Kasumi-1 (cell line): ENCODE measurements at places on chromosomes 3 and 15.
A peak's percentile ranks its signal among the peaks of the same experiment; 100 is the strongest.

- DNase-seq = no peak
Observed at GRCh38 chr3:70855149-70855548, 542.7 kb upstream of the MDFIC2 start.

GRCh38 chr15:55289746-55290527 is at the start of gene RAB27A:
TSS of gene RAB27A (minus strand) at chr15:55289813. CDS start at chr15:55234934, 54,879 bp downstream.
- DNase-seq = peak; percentile 66

- no peak for DNase-seq
Observed at GRCh38 chr15:98570119-98570518, 78.2 kb upstream of the IGF1R start.

DNA sequence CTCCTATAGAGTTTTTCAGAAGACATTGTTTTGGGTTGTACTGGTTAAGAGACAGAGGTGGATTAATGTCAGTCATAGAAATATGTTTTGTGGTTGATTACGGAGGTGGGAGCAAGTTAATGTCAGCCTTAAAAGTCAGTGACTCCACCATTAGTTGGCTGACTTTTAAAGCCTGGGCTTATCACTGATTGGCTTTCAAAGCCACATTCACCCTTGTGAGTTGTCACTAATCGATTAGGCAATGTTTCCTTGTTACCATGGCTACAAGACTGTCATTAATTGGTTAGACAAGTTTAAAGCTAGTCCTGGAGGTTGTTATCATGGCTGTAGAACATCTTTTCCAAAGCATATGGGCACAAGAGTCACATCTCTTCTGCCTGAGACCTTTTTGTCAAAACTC is 73.0 kb downstream of the NEO1 start:
- DNase-seq = no peak

DNA sequence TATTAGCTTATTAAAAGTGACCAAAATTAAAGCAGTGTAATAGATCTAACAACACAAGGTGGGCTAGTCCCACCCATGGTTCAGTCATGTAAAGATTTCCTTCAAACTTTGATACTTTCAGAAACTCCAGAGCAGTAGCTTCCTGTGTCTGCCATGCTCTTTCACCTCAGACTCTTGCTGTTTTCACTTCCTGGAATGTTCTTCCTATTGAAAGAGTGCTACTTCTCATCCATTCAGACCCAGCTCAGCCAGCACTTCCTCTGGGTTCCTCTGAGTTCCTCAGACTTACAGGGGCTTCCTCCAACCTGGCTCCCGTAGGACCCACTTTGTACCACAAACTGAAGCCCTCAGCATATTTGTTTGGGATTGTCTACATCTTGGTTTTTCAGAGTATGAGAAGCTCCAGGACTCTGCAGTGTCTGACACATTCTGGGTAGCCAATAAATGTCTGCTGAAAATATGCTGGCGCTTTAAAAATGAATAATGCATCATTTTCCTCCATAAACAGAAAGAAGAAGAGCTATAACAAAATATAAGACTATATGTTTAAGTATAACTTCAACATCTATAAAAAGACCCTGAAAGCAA is 18.0 kb downstream of the NCEH1 start:
- peak; percentile 33 for DNase-seq

DNA sequence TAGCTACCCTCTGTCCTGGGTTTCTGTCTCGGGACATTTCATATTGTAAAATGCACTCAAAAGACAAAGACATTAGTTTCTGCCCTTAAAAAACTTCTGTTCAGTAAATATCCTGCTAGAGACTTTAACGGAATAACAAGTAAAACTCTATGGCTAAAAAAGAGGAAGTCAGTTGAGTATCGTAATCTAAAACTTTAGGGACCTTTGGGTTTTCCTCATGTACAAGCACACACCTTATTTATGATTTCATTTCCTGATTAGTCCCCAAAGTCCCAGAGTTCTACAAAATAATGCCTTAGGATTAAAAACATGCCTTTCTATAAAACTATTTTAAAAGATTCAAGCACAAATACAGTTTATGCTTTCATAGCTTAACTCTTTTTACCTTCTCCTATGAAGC is 585.9 kb downstream of the UNC13C start:
- peak; percentile 66 for DNase-seq

DNA sequence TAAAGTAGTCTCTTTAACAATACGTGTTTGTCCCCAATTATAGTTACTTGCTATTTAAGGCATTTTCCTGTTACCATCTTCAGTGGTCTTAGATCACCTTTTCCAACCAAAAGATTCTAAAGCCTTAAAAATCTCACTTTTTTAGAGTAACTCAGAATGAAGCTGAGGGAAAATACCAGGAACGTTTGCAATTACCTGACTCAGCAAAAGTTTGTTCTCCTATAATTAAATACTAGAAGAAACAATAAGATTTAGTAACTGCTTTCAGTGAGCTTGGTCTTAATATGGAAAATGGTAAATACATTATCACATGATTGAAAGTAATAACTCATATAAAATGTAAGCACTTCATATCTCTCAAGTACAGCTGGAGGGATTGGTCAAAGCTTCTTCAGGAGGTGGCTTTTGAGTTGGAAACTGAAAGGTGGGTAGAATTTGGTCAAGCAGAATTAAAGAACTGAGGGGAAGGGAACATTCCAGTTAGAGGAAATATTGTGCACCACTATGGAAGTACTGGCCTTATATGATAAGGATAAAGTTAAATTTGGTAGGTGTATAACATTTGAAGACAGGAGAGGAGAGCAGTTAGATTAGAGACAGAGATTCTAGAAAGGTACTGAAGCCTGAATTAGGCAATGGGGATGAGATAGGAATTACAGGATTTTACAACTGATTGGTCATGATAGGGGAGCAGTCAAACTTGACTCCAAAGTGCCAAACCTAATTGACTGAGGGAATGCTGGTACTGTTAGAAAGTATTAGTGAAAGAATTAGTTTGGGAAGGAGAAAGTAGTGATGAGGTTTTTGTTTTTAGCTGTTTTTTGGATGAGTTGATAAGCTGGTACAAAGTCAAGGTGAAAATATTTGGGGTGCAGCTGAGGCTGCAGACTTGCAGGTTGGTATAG is 21.9 kb downstream of the TSC22D2 start:
- no peak for DNase-seq

DNA sequence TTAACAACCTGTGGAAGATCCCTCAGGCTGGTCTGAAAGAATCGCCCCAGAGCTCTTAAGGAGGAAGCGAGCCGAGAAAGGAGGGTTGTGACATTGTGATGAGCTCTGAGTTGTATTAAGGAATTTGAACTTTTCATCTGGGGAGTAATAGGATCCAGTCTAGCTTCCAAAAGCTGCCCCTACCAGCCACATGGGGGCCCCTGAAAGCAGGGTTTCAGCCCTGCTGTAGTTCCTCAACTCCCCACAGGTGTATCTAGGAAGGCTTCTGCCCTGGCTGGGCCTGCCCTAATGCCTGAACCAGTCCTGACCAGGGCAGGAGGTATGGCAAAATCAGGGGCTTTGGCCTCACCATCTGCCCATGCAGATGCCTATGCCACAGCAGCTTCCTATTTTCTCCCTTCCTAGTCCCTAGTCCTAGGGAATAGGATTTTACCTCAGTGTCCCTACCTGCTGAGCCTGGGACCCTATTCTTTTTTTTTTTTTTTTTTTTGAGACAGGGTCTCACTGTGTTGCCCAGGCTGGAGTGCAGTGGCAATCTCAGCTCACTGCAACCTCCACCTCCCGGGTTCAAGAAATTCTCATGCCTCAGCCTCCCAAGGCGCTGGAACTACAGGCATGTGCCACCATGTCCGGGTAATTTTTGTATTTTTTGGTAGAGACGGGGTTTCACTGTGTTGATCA is 5.0 kb upstream of the AP3S2 start:
- peak; percentile 85 for DNase-seq

- DNase-seq = no peak
Observed at GRCh38 chr15:61083788-61084134, 145.3 kb downstream of the RORA start.

DNA sequence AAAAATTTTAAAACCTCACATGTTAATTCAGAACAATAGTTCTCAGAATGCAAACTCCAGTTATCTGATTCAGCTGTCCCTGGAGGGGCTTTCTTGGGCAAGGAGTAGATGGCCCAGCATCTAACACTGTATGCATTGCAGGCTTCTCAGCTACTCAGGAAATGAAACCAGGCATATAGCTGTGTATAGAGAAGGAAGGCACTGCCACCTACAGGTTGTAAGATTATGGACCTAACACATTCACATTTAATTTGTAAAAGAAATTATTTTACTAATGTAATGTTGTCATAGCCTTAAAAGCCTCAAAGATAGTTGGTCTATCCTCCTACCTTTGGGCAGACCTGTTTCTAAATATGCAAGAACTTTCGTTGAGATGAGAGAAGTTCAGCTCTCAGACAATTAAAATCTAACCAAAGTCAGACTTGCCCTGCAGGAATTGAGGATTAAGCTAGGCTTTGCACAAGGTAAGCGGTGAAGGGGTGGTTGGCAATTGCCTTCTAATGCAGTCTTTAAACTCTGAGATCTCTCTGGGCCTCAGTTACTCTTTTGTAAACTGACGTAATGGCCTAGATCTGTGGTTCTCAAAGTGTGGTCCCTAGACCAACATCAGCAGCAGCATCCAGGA is 132.8 kb upstream of the SLC24A5 start:
- peak; percentile 71 for DNase-seq

- DNase-seq = no peak
Observed at GRCh38 chr3:114081037-114081436, 24.5 kb downstream of the QTRT2 start.

- DNase-seq = no peak
Observed at GRCh38 chr15:40061212-40061901, 22.4 kb upstream of the SRP14 start.

GRCh38 chr3:122745369-122746021 is 48.1 kb downstream of the HSPBAP1 start:
- DNase-seq = no peak

GRCh38 chr15:65377976-65378366 is at the start of gene IGDCC3:
TSS of gene IGDCC3 (minus strand) at chr15:65378002. CDS start at chr15:65377788, 214 bp downstream.
- no peak for DNase-seq

DNA sequence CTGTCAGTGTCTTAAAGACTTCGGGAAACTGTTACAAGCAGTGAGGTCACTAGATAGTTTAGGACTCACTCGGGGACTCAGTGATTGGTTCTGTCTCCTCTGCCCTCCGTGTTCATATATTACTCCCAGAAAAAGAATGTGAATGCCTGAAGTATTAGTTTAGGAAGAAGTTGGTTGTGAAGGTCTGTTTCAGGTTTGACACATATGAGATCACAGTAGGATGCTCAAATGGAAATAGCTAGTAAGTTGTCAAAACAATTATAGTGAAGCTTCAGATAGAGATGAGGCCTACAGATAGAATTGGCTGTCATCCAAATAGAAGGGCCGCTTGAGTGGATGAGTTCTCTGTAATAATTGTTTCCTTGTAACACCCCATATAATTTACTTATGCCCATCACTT is 172.6 kb downstream of the PLCL2 start:
- no peak for DNase-seq

- no peak for DNase-seq
Observed at GRCh38 chr3:14042680-14043079, 82.0 kb downstream of the CHCHD4 start.

DNA sequence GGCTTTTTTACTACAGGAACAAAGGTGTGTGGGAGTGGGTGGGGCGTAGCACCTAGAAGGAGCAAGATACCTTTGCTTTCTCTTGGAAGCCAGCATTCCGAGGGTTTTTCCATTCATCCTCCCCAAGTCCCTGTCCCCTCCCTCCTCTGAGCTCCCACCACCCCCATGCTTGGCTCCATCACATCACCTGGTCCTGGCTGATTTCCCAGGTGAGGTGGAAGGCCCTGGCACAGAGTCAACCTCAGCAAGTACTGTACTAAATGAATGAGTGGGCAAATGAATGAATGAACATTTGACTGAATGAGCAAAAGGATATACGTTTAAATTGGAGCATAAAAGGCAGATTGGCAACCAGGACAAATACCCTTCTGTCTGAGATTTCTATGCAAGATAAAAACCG is 45.4 kb downstream of the DZIP1L start:
- no peak for DNase-seq

GRCh38 chr3:182920515-182921084 is 59.7 kb downstream of the DCUN1D1 start:
- no peak for DNase-seq

- DNase-seq = no peak
Observed at GRCh38 chr3:4313606-4314293, 10.6 kb downstream of the SETMAR start.

GRCh38 chr3:123169930-123170329 is 31.8 kb upstream of the SEC22A start:
- no peak for DNase-seq

- DNase-seq = peak; percentile 72
Observed at GRCh38 chr15:38068626-38069391, 134.4 kb downstream of the TMCO5A start.

GRCh38 chr3:121642601-121643314 is 17.9 kb downstream of the HCLS1 start:
- no peak for DNase-seq

DNA sequence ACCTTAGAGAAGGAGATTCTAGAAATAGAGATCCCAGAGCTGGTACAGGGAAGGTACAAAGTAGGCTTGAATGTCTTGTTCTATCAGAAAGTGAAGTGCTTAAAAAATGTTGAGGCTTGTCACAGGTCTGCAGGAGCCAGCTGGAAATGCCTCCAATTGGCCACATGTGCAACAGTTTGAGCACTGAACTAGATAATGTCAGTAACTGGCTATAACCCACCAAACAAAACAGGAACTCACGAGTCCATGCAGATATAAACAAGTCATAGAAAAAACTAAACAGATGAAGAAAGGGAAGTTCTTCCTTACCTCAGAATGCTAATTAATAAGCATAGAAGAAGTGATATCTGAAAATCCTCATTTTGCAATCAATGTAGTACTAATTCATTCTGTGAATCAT is 11.9 kb upstream of the TF start:
- DNase-seq = no peak

- DNase-seq = no peak
Observed at GRCh38 chr3:113954091-113954685, 6.4 kb downstream of the ZDHHC23 start.

DNA sequence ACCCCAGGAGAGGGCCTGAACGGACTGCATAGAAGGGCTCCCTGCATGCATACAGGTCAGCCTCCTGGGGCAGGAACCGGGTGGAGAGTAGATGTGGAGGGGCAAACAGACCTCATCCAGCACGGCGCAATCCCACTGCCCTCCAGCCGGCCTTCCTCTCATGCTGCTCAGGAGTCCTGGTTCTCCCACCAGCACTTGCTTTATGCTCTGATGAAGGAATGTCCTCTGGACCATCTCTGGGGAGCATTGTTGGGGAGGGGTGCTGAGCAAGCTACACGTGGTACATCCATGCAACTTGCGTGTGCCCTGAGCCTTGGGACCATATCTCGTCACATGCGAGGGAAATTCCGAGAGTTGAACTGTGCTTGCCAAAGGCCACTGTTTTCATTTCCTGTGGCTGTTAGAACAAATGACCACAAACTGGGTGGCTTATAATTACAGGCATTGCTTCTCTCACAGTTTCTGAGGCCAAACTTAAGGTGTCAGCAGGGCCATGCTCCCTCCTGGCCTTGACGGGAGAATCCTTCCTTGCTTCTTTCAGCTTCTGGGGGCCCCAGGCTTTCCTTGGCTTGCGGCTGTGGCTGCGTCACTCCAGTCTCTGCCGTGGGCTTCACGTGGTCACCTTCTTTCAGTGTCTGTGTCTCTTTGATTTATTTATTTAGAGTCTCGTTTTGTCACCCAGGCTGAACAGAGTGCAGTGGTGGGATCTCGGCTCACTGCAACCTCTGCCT is 12.2 kb downstream of the SELENOS start:
- DNase-seq = no peak

GRCh38 chr3:10845001-10845761 is 29.2 kb downstream of the SLC6A11 start:
- peak; percentile 92 for DNase-seq
